ENCODE measurements at places on chromosomes 7 and 10.
A peak's percentile ranks its signal among the peaks of the same experiment; 100 is the strongest.

GRCh38 chr10:62045765-62046521 is 144.4 kb downstream of the ARID5B start:
- no peak for DNase-seq

- peak; percentile 8 for DNase-seq
These were observed 43.8 kb upstream of the ACSL5 start for GRCh38 chr10:112330162-112330561.

GRCh38 chr7:96685755-96686154 is 23.9 kb downstream of the SEM1 start:
- no peak for DNase-seq

DNA sequence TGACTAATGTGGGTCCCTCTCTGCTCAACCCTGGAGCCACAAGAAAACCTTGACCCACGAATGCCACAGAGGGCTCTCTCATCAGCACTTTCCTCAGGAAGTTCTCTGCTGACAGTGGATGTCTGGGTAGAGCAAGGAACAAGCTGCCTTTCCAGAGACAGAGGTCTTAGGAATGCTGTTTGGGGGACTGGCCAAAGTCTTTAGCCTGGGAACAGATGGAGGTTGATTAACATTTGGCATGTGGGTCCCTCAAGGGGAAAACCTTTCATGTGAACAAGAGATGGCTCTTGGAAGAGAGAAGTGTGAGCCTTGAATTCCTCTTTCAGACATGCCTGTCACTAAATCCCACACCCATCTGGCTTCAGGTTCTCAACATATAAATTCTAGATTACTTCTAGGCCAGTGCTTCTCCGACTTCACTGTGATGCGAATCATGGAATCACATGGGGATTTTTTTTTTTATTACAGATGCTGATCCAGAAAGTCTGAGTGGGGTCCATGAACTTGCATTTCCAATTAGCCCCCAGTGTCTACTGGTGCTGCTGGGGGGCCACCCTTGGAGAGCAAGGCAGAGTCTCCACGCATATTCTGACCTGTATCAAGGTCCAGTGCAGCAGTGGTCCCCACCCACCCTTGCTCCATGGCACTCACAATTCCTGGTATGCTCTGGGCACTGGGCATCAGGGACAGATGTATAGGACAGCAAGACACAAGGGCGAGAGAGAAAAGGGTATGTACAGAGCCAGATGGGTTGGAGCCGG is 360.4 kb downstream of the CXCL12 start:
- no peak for DNase-seq

DNA sequence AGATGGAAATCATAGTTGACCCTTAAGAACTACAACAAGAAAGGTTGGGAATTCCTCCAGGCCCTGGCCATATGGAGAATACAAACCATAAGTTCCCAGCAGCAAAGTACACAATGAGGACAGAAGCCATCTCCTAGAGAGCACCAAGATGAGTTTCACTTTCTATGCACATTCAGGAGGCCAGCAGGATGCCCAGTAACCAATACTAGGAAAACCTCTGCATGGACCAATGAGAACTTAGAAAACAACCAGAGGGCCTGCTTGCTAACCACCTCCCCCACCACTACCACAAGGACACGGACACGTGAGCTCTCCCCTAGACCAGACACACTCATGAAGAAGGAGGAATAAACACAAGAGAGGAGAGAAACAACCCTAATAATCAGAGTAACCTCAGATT is 56.3 kb downstream of the IFIT5 start:
- DNase-seq = no peak

- no peak for DNase-seq
These were observed 16.4 kb downstream of the TBXAS1 start for GRCh38 chr7:139845443-139845805.

GRCh38 chr10:112332509-112333228 is 41.2 kb upstream of the ACSL5 start:
- DNase-seq = no peak
